ENCODE measurements at places on chromosomes 12 and 14.
A peak's percentile ranks its signal among the peaks of the same experiment; 100 is the strongest.

- DNase-seq = no peak
These were observed 68.2 kb upstream of the FOXN3 start for GRCh38 chr14:89485264-89485663.

DNA sequence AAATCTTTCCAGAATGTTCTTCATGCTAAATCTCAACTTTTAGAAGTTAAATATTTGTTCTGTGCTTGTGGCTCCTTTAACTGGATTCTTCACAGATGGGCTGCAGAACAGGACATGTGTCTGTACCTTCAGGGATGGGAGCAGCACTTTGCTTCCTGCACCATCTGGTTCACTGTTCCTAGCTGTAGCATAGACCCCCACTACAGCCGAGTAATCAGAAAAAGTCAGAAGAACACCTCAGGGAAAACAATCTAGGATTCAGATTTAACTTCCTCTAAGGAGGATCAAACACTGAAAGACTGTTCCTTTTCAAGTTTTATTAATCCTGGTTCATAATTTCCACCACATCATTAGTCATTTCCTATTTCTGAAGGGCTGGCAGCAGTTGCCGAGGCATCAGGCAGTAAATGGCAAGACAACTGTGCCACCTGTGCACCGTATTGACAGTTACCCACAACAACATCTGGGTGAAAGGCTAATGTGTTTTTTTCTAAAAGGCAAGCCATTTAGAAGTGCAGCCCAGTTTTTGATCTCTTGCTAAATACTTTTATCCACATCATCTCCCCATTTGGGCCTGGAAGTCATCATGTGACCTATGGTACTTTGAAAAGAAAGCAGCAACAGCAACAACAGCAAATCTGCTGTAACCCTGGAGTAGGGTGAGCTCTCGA, 212.8 kb upstream of the BMP4 start:
- no peak for DNase-seq

DNA sequence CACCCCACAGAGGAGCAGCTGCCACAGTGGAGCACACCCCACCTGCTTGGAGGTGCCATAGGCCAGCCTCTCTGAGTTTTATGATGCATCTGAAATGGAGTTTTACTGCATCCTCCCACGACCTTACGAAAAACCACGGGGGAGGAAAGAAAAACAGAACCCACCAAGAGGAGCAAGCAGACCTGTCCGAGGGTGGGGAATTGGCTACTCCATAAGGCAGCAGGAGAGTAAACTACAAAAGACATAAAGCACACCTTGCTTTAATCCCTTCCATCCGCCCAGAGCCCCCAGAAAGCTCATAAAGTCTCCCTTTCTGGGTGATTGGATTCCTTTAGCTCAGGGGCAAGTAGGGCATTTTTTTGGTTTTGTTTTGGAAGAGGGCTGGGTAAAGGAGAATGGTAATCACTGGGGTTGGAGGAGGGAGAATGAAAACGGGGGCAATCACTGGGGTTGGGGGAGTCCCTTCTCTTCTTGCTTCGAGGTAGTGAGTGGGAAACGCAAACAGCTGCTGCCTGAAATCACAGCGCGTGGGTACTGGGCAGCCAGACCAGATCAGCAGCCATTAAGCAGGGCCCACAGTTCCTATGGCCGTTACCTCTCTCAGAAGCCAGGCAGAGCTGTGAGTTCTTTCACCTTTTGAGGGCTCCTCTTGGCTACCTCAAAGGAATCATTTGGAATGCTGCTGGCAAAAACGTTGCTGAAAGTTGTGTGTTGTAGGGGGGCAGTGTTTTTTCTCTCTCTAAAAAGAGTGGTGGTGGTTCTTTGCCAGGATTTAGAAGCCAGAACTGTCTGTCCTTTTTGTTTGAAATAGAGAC, 433.6 kb downstream of the ZFP36L1 start:
- DNase-seq = peak; percentile 22

DNA sequence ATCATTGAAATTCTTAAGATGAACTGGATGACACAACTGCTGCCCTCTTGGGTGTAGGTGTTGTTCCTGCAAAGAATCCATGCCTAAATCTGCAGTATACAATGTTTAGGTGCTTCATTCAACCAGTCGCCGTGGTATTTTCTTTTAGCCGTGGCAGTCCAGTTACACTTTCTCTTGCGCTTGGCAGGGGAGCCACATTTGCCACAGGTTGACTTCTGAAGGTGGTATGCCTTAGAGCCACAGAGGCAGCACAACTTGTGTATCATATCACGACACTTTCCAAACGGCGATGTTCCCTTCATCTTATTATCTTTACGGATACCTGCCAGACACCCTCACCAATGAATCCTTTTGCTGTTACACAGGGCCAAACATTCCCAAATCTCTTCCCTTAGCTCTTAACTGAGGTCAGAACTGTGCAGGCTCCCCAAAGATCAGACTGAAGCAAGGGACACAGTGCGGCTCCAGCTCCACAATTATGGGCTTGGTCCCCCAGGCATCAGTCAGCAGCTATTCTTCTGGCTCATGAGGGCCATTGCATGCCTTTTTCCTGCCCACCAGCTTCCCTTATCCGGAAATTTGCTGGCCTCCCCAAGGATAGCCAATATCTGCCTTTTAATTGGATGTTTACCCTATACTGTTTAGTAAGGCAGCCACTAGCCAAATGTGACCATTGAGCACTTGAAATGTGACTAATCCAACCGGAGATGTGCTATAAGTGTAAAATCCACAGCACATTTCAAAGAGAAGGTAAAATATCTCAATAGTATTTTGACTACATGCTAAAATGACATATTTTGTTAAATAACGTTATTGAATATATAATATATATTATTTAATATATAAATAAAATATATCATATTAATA, 50.7 kb downstream of the SENP1 start:
- no peak for DNase-seq

DNA sequence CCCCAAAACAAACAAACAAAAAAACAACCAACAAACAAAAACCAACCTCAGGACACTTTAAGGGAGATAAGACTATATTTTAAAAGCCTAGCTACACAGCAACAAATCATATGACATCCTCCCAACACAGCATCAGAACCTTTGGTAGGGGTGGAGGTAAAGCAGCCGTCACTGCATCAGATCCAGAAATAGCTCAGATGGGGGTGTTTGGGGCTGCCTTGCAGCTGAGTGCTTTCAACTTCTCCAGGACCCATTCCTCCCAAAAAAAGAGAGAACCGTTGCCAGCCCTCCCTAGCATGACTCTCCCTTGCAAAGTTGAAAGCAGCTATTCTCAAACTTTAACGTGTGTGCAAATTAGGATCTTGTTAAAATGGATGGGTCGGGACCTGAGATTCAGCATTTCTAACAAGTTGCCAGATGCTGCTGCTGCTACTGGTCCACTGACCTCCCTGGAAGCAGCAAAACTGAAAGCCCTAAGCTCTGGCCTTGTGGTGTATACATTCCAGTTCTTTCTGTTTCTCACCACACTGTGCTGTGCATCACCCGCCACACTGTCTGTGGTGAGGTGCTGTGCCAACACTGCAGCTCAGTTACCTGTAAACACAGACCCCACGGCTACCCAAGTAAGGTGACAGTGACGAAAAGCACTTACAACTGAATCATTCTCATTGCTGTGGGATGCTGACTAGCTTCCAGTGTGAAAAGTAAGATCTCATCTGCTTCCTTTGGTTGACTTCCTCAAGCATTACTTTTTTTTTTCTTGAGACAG, 54.0 kb downstream of the SLC38A1 start:
- DNase-seq = peak; percentile 36

Measured in putamen (tissue), 1 donor.